Epithelial cell of esophagus (primary cell): ENCODE measurements at places on chromosomes 7 and 10.

DNA sequence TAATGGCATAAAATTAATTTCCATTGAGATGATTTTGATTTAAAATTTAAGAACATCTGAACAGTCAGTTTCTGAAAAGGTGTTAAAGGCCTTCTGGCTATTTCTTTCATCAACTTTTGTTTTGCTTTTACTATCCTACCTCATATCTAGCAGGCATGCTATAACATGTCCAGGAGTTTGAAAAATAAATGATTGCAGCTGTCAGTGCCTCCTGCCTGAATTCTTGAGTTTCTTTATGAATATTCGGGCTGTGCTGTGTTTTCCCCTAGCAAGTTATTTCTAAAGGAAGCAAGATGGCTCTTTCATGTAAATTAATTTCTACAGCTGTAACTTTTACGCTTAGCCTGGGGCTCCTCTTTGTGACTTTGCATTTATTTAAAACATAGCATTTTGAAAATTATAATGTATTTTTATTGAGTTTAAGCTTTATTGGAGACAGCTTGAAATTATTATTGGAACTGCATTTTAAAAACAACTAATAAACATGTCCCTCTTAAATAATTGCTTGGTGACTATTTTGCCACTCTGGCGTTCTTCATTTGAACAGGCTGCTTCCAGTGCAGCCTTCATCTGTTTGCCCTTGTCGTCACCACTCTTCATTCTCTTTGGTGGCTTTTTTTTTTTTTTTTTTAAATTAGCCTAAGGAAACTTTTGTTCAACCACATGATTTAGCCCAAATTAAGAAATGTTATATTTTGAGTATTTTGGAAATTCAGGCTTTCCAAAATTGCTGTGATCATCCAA, 1083.4 kb upstream of the LRRN3 start:
- DNase-seq: peak; percentile 75

GRCh38 chr10:23869548-23869947, 339.4 kb upstream of the KIAA1217 start:
- no peak for DNase-seq

DNA sequence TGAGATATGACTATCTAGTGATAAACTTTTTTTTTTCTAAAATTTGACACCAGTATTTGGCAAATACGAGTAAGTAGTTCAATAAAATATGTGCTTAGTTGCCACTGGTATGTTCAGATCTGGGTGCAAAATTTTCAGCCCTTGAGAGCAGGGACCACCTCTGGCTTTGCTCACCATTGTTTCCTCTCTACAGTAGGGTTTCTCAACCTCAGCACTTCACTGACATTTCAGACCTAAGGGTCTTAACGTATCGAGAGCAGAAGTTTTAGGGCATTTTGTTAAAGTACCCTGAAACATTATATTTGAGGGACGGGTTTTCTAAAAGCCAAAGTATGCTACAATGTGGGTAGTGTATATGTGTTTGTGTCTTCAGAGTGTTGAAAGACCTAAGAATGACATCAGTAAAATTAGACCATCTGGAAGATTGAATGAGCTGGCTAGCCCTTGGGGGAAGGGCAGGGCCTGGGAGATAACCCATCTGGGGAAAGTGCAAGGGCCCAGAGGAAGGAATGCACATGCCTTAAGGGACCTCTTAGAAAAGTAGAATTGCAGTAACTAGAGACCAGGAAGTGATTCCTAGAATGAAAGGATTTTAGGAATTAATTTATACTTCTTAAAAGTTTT, 11.8 kb downstream of the BZW2 start:
- DNase-seq: peak; percentile 52

DNA sequence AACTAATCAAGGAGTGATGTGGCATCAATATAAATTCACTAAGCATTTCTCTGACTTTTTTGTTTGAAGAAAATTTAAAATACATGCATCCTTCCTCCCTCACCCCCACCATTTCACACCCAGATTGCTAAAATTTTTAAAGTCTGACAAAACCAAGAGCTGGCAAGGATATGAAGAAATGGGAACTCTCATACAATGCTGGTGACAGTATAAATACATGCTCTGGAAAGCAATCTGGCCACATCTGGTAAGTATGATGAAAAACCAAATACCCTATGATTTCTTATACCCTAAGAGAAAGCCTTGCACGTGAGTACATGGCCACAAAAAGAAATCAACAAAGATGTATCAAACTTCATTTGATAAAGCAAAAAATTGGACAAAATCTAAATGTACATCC, 31.2 kb downstream of the P4HA1 start:
- DNase-seq: no peak

DNA sequence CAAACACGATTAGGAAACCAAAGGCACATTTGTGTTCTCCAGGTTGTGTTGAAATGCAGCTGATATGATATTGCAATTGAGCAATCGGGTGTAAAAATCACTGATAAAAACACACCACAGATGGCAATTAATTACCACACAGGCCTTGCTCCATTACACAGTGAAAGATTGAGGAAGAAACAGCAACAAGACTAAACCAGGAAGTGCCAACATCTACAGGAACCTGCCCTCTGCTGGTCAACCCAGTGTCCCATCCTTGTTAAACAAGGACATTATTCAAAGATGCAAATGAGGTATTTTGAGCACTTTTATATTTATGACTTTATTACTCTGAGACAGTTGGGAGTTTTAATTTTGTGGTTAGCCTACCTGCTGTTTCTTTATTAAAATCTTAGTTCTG, 765.6 kb upstream of the GHITM start:
- peak; percentile 60 for DNase-seq

GRCh38 chr10:2891073-2891769, 176.1 kb upstream of the PFKP start:
- DNase-seq: no peak
